ENCODE measurements at places on chromosomes 4 and X. TPM values are rescaled to one million over a fixed set of nuclear protein-coding genes. Genes with fewer than 3 reads are reported as not detected.

DNA sequence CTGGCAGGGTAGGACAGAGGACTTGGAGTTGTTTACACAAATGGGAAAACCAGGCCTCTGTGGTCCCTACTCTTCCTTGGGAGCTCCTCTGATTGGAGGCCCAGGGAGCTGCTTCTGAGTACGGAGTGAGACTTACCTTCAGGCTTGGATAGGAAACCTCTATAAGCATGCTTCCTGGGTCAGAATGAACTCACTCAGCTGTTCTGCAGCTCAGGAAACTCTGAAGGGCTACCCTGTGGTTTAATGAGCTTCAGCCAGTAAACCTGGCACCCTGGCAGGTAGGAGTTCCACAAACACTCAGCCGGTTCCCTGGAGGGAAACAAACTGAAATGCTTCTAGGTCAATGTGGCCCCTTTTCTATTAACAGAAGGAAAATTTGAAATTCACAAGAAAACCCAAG, 51.0 kb upstream of the TFDP3 start:
- no peak for DNase-seq

DNA sequence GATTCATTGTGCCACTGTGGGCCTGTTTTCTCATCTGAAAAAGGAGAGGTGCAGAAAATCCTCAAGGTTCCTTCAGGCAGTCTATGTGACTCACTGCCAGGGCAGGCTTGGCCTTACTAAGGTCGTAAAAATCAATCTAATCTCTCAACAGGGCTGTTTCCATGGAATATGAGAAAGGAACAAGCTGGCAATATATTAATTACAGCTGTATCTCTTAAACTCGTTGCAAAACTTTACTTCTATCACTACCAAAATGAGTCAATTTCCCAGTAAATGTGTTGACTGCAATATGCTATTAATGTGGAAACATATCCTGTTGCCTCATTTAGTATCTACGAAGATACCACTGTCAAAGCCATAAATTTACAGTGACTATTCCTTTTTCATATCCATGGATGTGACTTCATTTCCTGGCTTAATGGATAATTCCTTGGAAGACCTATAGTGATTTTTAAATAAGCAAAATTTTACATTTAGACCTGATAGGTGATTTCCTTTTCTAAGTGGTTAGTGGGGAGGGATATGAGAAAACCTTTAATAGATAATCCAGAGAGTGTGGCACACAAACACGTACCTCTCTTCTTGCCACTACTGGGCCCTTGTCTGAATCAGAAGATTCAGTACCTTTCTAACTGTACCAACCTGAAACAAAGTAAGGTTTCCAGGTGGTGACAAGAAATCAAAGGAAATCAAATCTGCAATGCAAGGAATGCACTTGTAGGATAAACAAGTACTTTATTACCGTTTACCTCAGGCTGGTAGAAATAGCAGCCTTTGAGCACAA, 127.4 kb upstream of the FTHL17 start:
- DNase-seq, result no peak

GRCh38 chr4:107478327-107478980, 241.6 kb downstream of the PAPSS1 start:
- no peak for DNase-seq

DNA sequence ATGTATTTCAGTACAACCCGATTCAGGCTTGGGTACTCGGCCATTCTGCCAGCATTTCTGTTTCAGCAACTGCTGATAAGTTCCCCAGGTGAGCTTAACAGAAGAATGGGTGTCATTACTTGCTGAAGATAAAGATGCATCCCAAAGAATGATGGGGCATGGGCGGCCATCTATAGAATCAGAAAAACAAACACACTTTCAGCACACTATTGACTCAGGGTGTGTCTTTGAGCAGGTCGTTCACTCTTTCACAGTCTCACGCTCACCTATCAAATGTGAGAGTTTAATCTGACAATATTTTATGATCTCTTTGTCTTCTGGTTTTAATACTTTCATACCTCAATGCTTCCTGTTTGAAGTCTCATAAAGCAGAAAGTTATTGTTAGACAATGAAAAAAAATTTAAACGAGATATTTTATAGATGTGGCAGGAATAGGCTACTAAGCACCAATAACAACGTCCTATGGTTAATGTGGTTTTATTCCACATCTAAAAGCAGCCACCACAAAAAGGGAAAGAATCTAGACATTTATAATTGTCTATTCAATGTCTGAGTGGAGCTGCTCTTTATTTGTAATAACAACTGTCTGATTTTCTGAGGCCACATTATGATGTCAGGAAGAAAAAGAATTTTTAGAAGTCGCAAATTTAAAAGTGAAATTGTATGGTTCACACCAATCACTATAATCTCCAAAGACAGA, 17.0 kb downstream of the GASK1B start:
- DNase-seq, result no peak

ADH7 gene
- not detected for total RNA-seq

PDE5A gene
- 9.8 TPM for total RNA-seq

Measured in right cardiac atrium (tissue), 5 donors.